Non-pigmented ciliary epithelial cell (primary cell): ENCODE measurements at places on chromosomes 1 and 21.
A peak's percentile ranks its signal among the peaks of the same experiment; 100 is the strongest.

DNA sequence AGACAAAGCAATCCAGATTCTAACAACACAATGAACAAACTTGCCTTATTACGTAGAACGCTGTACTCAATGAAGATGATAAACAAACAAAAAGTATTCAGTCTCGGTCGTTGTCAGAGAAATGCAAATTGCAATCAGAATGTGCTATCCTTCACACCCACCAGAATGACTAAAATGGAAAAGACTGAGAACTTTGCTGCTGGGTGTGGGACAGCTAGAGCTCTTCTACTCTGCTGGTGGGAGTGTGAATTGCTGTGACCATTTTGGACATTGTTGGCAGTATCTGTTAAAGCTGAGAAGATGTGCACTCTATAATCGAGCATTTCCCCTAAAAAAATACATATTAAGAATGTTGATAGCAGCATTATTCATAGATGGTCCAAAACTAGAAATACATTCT lies 111.4 kb downstream of the PEX14 start:
- no peak for DNase-seq

- DNase-seq: no peak
These were observed 1.0 kb downstream of the SH3BP5L start for GRCh38 chr1:248824701-248825100.

DNA sequence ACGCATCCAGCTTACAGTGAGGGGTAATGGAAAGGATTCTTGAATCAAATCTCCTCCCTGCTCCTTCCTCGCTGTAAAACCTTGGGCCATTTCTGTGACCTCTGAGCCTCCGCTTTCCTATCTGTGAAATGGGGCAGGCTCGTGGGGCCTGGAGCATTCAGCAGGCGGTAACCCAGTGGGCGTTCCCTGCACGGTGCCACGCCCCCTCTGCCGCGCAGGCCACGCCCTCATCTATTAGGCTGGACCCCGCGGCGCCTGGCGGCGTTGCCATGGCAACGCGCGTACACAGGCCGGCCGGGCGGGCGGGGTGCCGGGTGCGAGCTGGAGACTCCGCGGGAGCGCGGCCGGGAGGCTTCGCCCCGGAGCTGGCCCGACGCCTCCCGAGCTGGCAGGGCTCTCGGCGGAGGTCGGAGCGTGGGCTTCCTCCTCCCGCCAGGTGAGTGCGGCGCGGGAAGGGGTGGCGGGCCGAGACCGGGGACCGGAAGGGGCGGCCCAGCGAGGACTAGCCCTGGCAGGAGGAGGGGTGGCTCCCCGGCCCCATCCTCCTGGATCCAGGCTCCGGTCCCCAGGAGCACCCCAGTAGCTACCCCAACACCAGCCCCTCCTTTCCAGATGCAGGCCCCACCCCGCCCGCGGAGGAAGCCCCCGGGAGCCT lies at the start of gene FHAD1:
Gene FHAD1 (plus strand): TSS at position 264 of the 655 bp plus-strand sequence. CDS start 4,562 bp downstream, outside the sequence.
- peak; percentile 6 for DNase-seq

GRCh38 chr1:35536556-35537162 lies 20.5 kb downstream of the KIAA0319L start:
- no peak for DNase-seq

GRCh38 chr1:21313886-21314721 lies 23.8 kb upstream of the ECE1 start:
- no peak for DNase-seq

GRCh38 chr1:247681288-247681897 lies 1.9 kb upstream of the OR13G1 start:
- peak; percentile 3 for DNase-seq

- DNase-seq: peak; percentile 80
These were observed 46.2 kb downstream of the USP25 start for GRCh38 chr21:15775981-15776380.

DNA sequence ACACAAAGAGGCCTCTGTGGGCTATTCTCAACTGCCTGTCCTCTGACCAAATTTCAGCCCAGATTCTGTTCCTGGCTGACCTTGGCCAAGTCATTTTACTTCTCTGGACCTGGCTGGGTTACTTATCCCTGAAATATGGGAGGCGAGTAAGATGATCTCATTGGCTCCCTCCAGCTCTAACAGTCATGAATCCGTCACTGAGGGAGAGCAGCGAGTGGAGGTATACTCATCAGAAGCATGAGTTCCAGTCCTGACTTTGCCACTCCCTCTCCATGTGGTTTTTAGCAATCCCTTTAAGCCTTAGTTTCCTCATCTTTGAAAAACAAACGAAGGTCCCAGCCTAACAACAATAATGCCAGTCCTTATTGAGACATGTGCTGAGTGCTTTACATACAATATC lies 63.5 kb downstream of the CCDC185 start:
- DNase-seq: no peak

DNA sequence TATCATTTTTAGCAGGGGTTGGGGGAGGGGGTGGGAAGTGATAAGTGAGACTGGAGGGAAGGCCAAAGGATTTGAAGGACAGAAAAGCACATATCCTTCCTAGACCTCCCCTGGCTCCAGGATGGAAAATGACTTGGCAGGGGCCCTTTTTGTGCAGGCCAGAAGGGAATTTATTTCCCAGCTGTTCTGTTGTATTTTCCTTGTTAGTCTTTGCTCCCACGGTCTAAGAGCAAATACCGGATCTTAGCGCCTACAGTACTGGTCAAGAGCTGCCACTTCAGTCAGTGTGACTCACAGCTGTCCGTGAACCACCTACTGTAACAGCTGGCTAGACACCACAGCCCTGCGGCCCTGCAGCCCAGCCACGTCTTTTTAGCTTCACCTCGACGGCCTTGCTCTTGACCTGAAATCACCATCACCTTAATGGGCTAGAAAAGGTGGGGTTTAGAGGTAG lies 51.0 kb upstream of the ERRFI1 start:
- DNase-seq: peak; percentile 94

GRCh38 chr1:229155472-229155871 lies 115.4 kb upstream of the RAB4A start:
- DNase-seq: no peak

DNA sequence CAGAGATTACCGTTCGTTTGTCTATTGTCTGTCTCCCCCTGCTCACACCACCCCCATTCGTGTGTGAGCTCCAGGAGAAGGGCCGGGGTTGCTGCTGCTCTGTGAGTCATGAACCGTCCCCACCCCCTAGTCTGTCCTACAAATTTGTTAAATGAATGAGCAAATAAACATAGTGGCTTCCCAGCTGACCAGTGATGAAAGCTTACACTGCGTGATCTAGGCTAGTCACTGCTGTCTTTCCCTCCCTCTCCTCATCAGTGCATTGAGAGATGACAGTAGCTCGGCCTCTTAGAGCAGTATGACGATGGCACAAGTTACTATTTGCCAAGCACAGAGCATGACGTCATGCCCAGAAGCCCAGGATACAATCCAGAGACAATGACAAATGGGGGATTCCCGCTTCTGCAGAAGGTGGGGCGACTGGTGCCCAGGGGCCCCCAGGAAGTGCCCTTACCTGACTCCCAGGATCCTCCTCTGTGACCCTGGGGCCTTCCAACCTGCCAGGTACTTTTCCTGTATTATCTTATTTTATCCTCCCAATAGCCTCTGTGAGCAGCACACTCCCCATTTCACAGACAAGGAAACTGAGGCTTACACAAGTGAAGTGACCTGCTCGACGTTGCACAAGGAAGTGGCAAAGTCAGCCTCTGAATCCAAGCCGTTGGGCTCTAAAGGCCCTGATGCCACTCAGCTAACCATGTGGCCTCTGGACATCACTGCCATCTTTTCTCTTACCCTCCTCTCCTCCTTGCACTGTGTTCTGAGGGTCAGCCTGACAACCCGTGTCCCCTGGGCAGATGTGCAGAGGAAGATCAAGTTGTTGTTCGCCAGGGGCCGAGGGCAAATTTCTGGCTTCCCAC lies 8.6 kb upstream of the EPHA2 start:
- peak; percentile 95 for DNase-seq

- no peak for DNase-seq
These were observed 18.1 kb downstream of the KNCN start for GRCh38 chr1:46533179-46533864.

GRCh38 chr1:57470036-57470435 lies 46.2 kb upstream of the DAB1 start:
- peak; percentile 60 for DNase-seq

DNA sequence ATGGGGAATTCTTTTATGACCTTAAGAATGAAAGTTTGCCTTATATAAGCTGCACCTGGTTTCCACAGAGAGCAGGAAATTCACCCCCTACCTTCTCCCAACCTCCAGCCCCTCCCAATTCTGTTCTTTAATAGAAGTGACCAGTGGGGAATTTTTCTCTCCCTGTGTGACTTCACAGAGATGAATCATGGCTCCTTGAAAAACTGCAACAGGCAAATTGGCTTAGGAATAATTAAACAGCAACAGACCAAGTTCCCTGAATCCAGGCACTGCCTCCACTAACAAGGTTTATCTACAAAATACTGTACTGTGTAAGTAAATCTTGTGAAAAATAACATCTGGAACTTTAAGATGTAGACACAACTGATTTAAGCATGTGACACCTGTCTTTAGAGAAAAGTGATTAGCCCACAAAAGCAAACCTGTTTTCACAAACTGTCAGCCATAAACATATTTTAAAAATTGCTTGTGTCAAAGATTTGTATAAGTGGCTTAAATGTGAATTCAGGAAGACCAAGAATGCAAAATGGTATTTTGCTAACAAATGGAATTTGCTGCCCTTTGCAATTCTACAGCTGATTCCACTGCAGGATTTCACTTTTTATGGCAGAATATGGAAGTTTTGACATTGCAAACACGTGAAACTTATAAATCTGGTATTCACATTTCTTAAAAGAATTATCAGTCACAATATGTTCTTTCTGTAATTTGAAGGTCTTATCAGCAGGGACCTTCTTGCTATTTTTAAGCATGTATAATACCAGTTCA lies 54.0 kb downstream of the ALG14 start:
- no peak for DNase-seq

- DNase-seq: no peak
These were observed 24.3 kb downstream of the CAMK1G start for GRCh38 chr1:209607795-209608178.

GRCh38 chr1:205861540-205861939 lies 11.6 kb upstream of the PM20D1 start:
- no peak for DNase-seq

- DNase-seq: no peak
These were observed 6.3 kb downstream of the OBSCN start for GRCh38 chr1:228213917-228214808.

GRCh38 chr1:225973158-225973557 lies 26.0 kb downstream of the SDE2 start:
- DNase-seq: no peak

DNA sequence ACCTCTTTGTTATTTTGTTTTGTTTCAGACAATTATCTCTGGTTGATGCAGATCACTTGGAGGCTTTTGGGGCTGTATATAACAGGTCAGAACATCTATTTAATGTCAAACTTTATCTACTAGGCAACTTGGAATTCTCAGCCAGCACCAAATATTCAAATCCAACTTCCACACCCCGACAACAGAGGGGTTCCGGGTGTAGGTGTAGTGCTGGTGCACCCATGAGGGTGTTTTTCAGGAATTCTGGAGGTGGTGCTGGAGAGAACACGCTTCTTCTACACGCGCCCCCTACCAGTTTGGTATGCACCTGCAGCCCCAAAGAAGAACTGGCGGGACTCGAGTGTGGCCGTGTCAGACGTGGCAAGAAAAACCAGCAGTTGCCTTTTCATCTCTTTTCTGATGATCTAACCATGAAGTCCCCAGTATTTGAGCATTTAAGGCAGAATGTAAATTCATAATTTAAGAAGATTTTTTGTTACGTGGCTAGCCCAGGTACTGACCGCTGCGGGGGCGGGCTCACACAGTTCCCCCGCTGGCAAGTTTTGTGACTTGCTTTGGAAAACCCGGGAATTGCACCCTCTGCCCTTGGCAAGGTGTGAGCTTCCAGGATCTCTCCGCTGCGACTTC lies 462 bp upstream of the TLCD4 start:
- no peak for DNase-seq

GRCh38 chr1:96714881-96715280 lies 6.7 kb upstream of the PTBP2 start:
- DNase-seq: no peak

DNA sequence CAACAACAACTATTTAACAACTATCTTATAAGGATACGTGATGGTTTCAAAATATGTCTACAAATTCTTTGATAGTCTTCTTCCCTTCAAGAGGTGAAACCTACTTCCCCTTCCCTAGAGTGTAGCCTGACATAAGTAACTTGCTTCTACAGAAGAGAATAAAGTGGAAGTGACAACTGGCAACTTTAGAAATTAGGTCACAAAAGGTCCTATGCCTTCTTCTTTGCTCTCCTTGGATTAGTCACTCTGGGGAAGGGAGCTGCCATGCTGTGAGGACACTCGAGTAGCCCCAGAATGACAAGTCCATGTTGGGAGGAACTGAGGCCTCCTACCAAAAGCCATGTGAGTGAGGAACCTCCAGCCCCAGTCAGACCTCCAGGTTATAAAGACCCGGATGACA lies 19.2 kb downstream of the EFCAB14 start:
- DNase-seq: no peak

- DNase-seq: no peak
These were observed 89.5 kb downstream of the FNBP1L start for GRCh38 chr1:93537396-93537795.

DNA sequence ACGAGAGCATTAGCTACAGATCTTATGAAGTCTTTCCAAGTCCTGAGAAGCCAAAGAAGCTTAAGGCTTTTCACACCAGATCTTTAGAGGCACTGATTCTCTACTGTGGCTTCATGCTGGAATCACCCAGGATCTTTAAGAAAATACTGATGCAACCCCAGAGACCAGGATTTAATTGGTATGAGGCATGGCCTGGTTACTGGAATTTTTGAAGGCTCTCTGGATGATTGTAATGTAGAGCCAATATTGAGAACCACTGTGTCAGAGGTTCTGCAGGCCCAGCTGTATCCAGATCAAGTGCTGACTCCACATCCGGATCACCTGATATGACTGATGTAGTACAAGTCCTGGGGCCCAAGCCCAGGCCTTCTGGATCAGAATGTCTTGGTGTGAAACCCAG lies 105.7 kb downstream of the PLPPR5 start:
- no peak for DNase-seq

DNA sequence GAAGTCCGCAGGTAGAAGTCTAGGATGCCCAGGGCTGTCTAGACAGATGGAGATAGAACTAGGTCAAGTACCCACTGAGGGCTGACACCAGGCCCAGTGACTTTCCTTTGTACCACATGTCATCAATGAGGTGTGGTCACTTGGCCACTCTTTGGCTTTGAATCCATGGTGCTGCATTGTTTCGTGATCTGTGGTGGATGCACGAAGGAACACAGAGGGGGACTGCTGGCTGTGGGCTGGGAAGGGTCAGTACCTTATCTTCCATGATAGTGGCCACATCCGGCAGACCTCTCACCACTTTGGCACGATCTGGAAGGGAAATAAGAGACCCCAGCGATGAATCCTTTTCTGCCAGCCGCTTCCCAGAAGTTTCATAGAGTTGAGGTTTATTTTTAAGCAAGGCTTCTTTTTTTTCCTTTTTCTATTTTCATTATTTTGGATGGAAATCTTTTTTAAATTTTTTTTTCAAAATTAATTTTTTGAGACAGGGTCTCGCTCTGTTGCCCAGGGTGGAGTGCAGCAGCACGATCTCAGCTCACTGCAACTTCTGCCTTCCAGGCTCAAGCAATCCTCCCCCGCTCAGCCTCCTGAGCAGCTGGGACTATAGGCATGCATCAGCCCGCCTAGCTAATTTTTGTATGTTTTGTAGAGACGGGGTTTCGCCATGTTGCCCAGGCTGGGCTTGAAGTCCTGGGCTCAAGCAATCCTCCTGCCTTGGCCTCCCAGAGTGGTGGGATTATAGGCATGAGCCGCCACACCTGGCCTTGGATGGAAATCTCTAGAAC lies 53.1 kb downstream of the MYOM3 start:
- DNase-seq: no peak

- no peak for DNase-seq
These were observed 243.0 kb downstream of the PBX1 start for GRCh38 chr1:164801791-164802502.
